ENCODE measurements at places on chromosomes 7 and 10. TPM values are rescaled to one million over a fixed set of nuclear protein-coding genes. Genes with fewer than 3 reads are reported as not detected.

DNA sequence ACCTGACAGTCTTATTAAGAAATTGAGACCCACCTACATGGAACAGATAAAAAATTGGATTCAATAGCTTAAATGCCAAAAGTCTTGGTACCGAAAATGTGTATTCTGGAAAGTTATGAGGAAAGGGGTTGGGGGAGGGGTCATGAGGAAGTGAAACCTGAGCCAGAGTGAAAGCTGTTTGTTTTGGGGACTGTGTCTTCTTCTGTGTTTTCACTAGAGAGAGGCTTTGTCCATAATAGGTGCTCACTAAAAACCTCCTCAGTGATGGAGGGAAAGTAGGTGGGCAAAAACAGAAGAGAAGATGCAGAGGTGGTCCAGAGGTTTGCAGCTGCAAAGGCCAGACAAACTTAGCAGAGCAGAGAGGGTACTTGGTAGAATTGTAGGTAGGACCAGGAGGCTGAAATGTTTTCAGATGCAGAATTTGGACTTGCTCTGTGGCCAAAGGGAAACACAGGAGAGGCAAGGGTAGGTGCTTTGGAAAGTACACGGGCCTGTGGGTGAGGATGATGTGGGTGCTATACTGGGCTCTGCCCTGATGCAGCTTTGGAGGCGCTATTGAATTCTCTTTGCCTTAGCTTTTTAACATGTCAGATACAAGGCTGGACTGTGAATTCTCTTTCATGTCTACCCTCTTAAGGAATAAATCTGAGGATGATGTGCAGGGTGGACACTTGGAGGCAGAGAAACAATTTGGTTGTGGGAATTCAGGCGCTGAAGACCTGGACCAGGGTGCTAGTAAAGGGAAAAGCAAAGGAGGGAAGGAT lies 254.6 kb downstream of the PTEN start:
- no peak for DNase-seq

- DNase-seq, result peak; percentile 49
Observed at GRCh38 chr10:97025613-97026242, 160.0 kb downstream of the SLIT1 start.

GRCh38 chr10:42986633-42987032 lies 90.2 kb upstream of the RET start:
- DNase-seq, result no peak

Gene COL17A1
- total RNA-seq, result 0.89 TPM

DNA sequence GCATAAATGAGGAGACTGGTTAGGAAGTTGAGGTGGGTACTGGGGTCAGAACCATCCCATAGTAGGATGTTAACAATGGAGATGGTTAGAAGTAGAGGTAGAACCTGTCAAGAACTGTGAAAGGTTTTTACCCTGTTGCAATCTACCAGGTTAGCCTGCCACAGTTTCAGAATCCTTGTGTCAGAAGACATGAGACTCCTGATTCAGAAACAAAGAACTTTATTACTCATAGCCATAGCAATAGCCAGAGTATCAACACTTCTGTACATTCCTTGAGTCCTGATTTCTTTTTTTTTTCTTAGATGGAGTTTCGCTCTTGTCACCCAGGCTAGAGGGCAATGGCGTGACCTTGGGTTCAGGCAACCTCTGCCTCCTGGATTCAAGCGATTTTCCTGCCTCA lies 200.9 kb downstream of the GRM3 start:
- DNase-seq, result no peak

DNA sequence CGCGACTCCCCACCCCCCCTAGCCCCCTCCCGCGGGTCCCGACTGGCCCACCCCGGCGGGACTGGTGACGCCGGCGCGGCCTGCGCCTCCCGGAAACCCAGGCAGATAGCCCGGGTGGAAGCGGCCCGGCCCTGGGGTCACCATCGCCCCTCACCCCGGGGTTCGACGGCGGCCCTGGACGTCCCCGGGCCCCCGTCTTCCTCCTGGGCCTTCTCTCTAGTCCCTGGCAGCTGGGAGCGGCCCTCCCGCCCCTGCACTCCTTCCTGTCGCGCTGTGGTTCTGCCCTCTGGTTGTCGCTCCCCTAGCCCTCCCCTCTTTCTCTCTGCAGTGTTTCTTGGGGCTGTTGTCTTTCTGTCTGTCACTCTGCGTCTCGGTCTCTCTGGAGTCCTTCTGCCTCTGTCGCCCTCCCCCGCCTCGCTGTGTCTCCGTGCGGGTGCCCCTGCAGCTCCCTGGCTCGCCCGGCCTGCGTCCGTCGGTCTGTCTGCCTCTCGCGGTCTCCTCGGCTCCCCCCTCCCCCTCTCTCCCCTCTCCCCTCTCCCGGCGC lies 90.5 kb upstream of the PAX2 start:
- no peak for DNase-seq
